ENCODE measurements at places on chromosomes 2 and 18.
A peak's percentile ranks its signal among the peaks of the same experiment; 100 is the strongest.

DNA sequence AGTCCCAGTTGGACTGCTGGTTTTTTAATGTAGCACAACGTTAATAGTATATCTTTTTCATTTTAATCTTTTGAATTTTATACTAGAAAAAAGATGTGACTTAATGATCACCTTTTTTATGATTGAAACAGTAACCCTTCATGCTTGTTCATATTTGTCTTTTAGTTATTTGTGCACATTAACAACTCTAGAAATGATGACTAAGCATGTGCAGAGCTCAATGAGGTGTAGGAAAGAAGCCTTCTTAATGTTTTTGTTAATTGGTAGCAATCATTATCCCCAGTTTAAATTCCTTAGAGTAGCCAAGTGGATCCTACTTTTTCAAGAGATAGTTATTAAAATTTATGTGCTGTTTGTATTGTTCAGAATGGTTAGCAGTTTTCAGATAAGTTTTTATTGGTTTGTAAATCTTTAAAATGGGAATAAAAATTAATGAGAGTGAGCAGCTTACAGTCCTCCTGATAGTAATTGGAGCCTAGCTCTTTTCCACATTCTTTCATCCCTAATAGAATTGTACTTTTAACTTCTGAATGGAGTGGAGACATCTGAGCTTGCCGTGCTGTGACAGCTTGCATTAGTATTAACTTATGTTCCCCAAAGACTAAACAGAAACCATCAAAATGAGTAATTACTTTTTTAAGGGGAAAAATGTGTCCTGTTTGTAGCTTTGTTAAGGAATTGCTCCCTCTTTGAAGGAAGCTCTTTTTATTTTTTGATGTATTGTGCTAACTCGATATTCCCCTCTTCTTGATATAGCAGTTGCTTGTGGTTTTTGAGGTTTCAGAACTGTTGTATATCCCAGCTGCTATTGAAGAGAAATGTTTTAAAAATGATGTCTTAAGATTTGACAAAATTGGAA, 17.3 kb downstream of the PIK3C3 start:
- DNase-seq = no peak

DNA sequence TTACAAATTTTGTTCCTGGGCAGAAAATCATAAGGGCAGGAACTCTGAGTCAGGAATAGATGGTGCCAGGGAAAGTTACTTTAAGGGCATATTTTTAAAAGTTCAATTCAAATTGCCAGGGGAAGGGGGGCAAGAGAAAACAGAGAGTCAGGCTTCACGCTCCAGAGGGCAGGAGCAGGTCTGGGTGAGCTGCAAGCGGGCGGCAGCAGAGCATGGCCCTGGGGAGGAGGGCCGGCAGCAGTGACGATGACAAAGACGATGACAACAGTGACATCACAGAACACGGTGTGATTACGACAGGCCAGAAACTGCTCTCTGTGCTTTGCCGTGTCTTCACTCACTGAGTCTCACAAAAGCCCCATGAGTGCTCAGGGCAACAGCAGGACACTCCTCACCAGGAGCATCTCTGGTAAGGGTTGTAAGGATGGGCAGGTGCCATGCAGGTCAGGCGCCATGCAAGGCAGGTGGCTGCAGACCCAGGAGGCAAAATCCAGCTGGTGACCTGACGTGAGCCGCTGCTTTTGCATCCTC, 23.3 kb downstream of the CHST10 start:
- DNase-seq = no peak

DNA sequence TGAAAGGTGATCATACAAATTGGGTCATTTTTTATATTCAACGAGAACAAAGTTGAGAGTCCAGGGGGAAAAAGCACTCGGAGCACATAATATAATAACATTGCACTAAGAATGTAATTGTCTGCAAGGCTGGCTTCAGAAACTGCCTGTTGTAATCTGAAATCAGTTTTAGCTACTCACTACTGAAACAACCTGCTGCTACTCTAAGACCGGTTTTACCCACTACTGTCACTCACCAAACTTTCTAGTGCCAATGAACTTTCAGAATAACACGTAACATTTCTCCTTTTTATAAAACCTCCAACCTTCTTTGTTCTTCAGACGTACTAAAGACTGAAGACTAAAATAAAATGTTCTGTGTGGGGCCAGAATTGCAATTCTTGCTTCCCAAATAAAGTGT, 11.5 kb upstream of the CYB5A start:
- no peak for DNase-seq

GRCh38 chr18:24976502-24976901, 375.5 kb downstream of the ZNF521 start:
- no peak for DNase-seq

DNA sequence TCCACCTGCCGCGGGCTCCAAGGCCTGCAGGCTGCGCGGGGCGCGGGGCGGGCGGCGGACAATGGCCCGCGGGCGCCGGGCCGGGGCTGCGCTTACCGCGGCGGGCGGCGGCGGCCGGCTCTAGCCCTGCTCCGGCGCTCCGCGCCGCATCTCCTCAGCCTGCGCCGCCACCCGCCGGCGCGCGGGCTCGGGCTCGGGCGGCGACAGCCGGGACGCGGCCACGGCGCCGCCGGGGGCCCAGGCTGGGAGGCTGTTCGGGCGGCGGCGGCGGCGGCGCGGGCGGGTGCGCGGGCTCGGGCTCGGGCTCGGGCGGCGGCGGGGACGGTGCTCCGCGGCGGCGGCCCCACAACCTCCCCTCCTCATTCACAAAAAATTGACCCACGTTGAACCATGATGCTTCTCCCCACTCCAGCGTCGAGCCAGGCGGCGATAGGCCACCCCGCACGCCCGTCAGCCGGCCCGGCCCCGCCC, at the start of gene HDAC4:
Gene HDAC4 (minus strand): TSS at position 425 of the 471 bp plus-strand sequence. CDS start 48,321 bp downstream, outside the sequence.
- DNase-seq = no peak

DNA sequence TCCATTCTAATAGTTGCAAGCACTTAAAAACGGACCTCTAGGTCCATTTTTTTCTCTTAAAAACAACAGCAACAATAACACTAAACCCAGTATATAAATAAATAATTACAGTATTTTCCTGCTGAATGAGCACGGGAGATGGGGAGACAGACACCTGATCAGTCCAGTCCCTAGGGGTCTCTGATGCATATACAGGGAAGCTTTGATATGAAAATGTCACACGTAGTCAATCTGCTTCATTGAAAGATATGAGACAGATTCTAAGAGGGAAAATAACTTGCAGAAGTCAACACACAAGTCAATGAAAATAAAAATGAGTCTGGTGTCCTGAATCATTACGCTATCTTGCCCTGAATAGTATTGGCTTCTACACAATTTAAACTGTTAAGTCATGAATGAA, 523.3 kb upstream of the SLC8A1 start:
- no peak for DNase-seq

- DNase-seq = peak; percentile 58
These were observed 384.6 kb downstream of the STK39 start for GRCh38 chr2:167862782-167863181.

DNA sequence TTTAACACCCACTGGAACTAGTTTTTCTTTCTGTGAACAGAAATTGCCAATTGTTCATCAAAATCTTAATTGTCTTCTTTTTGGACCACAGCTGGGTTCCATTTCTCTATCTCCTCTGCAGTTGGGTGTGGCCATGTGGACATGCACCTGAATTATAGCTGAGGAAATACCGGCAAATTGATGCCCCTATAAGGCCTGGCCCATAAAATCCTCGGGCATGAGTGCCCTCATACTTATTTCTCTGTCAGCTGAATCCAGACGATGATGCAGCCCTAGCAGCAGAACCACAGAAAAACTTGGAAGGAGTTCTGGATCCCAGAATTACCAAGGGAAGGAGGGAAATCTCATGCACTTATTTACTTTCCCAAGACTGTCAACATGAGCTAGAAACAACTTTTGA, 249.0 kb downstream of the CYRIA start:
- no peak for DNase-seq

GRCh38 chr2:153811516-153811915, 60.2 kb upstream of the GALNT13 start:
- no peak for DNase-seq

DNA sequence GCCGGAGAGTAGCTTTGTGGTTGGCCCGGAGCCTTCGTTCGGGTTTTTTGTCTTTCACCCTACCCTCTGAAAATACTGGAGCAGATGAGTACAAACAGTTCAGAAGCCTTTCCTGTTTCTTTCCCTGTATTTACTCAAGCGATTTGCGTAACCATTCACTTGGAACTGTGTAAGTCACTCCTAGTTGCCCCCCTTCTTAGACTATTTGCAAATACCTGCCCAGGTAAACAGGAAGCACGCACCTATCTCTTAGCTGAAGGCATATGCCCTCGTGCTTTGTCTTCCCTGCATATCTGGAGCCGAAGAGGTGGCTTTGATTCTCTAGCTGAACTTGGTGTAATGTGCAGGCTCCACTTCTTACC, 1.4 kb downstream of the KCNS3 start:
- DNase-seq = no peak

DNA sequence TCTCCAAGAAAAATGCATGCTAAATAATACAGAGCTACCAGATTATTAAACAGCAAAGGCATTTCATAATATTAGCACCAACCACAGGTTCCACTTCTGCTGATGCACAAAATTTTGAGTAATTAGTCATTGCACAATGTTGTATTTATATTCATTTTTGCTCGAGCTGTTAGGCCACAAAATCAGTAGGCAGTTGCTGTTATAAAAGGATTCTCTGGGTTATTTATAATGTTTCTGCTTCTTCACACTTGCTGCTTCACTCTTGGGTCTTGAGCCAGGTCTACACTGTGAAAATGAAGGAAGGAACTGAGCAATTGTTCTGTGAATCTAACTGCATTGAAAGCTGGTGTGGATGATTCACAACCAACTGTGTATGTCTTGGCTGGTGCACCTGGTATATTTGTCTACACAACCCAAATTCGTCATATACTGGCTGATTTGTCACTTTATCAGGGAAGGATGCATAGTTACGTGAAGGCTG, 38.3 kb downstream of the MRPL33 start:
- peak; percentile 44 for DNase-seq

DNA sequence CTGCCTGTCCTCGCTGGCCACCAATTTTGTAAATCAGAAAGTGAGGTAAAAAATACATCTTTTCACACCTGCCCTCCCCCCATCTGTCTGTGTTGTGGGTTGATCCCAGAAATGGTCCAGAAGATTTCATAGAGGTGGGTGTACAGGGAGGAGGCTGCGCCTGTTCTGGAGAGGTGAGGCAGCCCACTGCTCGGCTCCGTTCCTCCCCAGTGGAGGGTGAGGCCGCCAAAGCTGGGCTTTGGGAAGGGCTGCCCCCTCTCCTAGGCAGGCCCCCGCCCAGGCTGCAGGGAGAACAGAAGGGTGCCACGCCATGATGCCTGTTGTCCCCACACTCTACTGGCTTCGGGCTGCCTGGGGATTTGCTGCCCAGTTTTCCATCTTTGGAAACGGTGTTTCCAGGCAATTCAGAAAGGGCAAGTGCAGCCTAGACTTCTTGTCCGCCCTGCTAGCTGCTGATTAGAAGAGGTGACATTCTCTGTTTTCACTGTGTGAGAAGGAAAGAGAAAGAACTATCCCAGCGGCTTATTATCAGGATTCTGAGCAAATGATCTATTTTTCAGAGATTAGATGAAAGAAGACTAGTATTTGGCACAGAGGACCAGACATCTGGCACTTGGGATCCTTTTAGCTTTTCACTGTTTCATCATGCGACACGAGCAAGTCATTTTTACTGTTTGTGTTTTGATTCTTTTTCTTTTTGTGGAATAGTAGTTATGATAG, 18.7 kb downstream of the SMARCAL1 start:
- DNase-seq = no peak

- DNase-seq = no peak
These were observed 22.5 kb downstream of the STAMBP start for GRCh38 chr2:73851274-73851673.

DNA sequence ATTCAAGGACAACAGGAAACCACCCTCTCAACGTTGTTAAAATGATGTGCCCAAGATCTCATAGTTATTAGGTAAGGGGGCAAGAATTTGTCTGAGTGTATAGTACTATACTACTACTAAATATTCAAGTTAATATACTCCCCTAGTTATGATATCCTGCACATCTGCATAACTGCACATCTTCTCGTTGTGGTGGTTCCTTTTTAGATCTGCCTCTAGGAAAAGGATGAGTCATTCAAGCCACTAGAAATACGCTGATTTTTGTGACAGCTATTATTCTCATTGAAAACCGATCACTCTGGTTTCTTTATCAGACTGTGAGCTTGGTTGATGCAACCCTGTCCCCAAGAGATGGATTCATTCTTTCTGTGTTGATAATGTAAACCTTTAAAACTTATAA, 1067.0 kb upstream of the FANCL start:
- DNase-seq = no peak

GRCh38 chr2:28399956-28400355, 7.3 kb downstream of the FOSL2 start:
- DNase-seq = no peak

GRCh38 chr2:28334527-28334894, 58.1 kb upstream of the FOSL2 start:
- no peak for DNase-seq

- DNase-seq = no peak
These were observed 111.2 kb downstream of the PLB1 start for GRCh38 chr2:28606986-28607441.

- no peak for DNase-seq
These were observed 27.4 kb downstream of the USP34 start for GRCh38 chr2:61443342-61444041.

DNA sequence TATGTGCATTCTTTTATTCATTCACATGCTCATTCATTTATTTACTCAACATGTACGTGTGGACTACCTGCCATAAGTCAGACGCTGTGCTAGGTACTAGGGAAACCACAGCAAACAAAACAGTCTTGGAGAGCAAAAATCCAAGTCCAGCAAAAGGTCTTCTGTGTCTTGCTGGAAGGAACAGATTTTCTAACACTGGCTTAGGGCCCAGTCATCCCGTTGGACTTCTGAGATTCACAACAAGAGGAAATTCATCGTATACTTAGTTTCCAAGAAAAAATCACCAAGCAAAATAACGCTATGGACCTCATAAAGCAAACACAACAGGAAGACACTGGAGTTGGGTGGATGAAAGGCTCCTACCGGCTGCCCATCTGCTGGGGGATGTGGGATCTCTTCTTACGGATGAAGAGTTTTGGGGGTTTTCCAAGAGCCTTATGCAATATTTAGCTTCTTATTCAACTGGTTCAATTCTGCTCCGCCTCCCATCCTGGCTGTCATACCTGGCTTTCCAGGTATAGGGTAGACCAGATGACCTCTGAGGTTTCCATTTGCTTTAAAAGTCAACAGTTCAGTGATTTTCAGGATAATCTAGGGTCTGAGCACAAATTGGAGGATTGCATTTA, 262.7 kb downstream of the HAUS1 start:
- DNase-seq = no peak

DNA sequence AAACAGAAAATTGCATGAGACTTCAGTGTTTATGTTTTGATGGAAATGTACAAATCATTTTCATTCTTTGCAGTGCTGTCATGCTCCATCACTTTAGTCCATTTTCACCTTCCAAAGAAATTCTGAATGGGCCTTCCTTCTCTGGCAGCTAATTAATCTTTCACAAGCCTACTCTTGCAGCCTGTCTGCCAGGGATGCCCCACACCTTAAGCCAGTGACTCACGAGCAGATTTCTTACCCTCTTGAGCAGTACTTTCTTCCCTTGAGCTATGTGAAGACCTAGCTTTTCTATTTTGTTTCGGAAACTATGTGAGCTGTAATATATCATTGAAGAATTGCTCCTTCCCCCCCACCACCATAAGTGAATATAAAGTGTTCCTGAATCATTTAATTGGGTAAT, 404.3 kb upstream of the VWC2L start:
- no peak for DNase-seq

Measured in HS-5 (cell line).